Temporal lobe (tissue), 4 donors: ENCODE measurements at places on chromosomes 2 and 18. TPM values are rescaled to one million over a fixed set of nuclear protein-coding genes. Genes with fewer than 3 reads are reported as not detected.

Gene CREG2
- total RNA-seq, result 8.1 TPM

Gene KIDINS220
- total RNA-seq, result 583 TPM

Gene EIF2B4
- total RNA-seq, result 12.3 TPM

Gene ASXL3
- total RNA-seq, result 91.7 TPM

Gene DOK6
- total RNA-seq, result 61.5 TPM

Gene FHOD3
- total RNA-seq, result 41.6 TPM

Gene DPP4
- total RNA-seq, result 5.7 TPM

Gene ALLC
- not detected for total RNA-seq

Gene HMSD
- total RNA-seq, result 0.25 TPM

Gene KANSL1L
- total RNA-seq, result 63.4 TPM

Gene EML6
- total RNA-seq, result 3.4 TPM

Gene CERKL
- total RNA-seq, result 1.2 TPM
